ENCODE measurements at places on chromosomes 12 and 14.
A peak's percentile ranks its signal among the peaks of the same experiment; 100 is the strongest.

DNA sequence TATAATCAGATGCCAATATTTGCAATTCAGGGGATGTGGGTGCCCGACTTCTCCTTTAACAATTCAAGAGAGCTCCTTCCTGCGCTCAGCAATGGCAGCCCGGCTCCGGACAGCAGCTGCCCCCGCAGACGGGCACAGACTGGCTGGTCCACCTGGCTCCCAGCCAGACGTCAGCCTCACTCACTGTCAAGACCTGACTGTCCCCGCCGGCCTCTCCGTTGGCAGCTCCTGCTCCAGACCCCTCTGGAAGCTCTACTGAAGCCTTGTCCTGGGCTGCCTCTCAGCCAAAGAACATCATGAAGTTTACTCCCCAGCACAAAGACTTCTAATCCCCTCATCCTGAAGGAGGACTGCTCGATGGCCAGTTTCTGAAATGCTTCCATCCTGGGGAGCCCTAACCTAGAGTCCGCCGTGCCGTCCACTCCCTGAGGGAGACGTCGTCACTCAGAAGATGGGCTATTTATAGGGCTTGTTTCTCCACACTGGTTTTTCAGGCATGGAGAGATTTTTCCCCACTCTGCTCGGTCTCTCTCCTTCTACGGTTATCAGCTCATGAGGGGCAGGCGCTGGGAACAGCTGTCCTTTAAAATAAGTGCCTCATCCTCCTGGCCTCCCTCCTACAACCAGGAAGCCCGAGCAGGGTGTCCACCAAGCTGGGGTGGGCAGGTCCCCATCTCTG is 126.2 kb downstream of the RFLNA start:
- no peaks in the 10 kb centered on the region for H3K4me1 ChIP-seq
- DNase-seq = no peak
- H3K4me3 ChIP-seq = no peak overlapping the region

GRCh38 chr12:24565300-24565699 is 383.6 kb downstream of the BCAT1 start:
- DNase-seq = no peak
- peaks cover 22% of the 10 kb centered on the region for H3K4me1 ChIP-seq

- peak overlapping the region; percentile 72 for H3K27ac ChIP-seq
- peaks cover 4% of the 10 kb centered on the region for H3K36me3 ChIP-seq
- peaks cover 3% of the 10 kb centered on the region for H3K27me3 ChIP-seq
These were observed 2.7 kb upstream of the RABGGTA start for GRCh38 chr14:24274101-24274543.

- H3K4me1 ChIP-seq = no peaks in the 10 kb centered on the region
- no peaks in the 10 kb centered on the region for H3K36me3 ChIP-seq
- no peak overlapping the region for H3K27ac ChIP-seq
- H3K27me3 ChIP-seq = peaks cover 24% of the 10 kb centered on the region
- no peak overlapping the region for H3K4me3 ChIP-seq
- DNase-seq = no peak
These were observed 24.3 kb downstream of the PPM1H start for GRCh38 chr12:62910549-62911169.

DNA sequence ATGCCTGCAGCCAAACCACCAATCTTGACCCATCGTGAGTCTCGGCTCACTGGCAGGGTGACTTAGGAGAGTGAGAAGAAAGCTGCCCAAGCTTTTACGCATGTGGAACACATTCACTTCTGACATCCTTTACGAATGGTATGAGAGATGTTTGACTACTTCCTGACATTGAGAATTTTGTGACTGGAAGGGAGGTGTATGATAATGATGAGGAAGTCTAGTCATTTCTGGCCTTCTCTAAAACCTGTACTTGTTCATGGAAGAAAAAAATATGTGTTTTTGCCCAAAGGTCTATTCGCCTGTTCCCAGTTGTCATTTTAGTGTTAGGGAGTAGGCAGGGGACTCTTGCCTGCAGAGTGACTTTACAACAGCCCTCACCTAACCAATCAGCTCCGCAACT is 227.2 kb upstream of the ATP2B1 start:
- H3K4me1 ChIP-seq = peaks cover 23% of the 10 kb centered on the region
- no peak overlapping the region for H3K27ac ChIP-seq
- H3K27me3 ChIP-seq = no peaks in the 10 kb centered on the region
- no peak for DNase-seq
- peaks cover 5% of the 10 kb centered on the region for H3K36me3 ChIP-seq

GRCh38 chr14:89370381-89370780 is 46.7 kb downstream of the FOXN3 start:
- H3K4me3 ChIP-seq = no peak overlapping the region
- H3K27me3 ChIP-seq = no peaks in the 10 kb centered on the region
- peaks cover 17% of the 10 kb centered on the region for H3K4me1 ChIP-seq
- DNase-seq = no peak
- no peak overlapping the region for H3K27ac ChIP-seq

- H3K4me1 ChIP-seq = no peaks in the 10 kb centered on the region
- no peak for DNase-seq
- no peak overlapping the region for H3K4me3 ChIP-seq
- no peaks in the 10 kb centered on the region for H3K36me3 ChIP-seq
- H3K27ac ChIP-seq = no peak overlapping the region
- H3K27me3 ChIP-seq = no peaks in the 10 kb centered on the region
These were observed 55.2 kb upstream of the GNPNAT1 start for GRCh38 chr14:52846591-52846990.

DNA sequence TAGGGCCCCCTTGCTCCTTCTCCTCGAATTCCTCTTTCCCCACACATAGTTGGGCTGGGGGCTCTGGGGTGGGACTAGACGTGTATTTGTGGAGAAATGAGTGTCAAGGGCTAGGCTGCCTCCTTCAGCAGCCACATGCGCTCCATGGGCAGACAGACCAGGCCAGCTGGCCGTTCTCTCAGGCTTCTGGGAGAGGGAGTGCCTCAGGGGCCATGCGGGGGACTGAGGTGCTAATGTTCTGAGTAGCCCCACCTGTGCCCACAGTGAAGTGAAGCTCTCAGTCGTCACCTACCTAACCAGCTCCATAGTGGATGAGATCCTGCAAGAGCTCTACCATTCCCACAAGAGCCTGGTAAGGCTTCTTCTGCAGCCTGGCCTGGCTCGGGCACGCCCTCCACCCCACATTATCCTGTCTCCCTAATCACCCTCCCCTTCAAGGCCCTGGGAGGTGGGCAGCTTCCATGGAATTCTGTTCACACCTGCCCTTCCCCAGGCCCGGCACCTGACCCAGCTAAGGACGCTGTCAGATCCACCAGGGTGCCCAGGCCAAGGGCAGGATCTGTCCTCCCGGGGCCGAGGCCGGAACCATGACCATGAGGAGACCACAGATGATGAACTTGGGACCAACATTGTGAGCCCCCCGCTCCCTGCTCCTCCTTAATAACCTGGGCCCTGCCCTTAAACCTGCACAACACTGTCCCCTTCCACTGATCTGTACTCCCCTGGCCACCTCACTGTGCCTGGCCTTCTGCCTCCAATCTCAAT is 9.0 kb upstream of the CPNE6 start:
- no peak for DNase-seq
- peaks cover 2% of the 10 kb centered on the region for H3K4me1 ChIP-seq
- H3K27me3 ChIP-seq = peaks cover 1% of the 10 kb centered on the region
- no peak overlapping the region for H3K4me3 ChIP-seq
- no peak overlapping the region for H3K27ac ChIP-seq
- no peaks in the 10 kb centered on the region for H3K36me3 ChIP-seq

GRCh38 chr12:21813125-21813524 is 38.6 kb upstream of the KCNJ8 start:
- DNase-seq = no peak
- no peak overlapping the region for H3K27ac ChIP-seq
- no peaks in the 10 kb centered on the region for H3K36me3 ChIP-seq
- H3K27me3 ChIP-seq = no peaks in the 10 kb centered on the region

DNA sequence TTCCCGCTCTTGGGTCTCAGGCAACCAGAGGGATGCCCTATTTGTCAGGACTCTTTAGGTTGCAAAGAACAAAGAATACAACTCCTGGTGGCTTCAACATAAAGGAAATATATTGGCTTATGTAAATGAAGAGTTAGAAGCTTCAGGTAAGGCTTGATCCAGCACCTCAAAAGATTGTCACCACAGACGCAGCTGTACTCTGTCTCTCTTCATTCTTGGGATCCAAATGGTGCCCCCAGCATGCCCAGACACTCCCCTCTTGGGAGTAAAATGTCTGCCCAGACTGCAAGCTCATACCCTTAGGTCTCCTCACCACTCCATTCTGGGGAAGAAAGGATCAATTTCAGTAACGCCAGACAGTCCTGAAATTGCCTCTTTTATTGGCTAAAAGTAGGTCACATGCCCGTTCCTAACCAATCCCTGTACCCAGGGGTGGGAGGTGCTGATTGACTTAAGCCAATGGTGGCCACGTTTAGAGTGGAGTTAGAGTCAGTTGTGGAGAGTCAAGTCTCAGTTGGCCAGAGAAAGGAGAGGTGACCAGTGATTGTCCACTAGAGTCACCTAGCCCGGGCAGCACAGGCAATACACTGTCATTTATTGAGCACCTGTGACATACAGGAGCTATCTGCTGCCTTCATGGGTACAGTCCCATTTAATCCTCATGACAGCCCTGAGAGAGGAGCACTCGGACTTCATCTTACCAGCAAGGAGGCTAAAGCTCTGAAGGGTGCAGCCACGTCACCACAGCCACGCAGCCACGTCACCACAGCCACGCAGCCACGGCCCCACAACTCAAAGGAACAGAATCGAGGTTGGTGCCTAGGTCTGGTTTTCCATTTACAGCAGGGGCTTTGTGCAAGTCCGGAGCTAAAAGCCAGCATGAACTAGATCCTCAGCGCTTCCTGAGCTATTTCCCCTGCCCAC is 19.7 kb upstream of the BEGAIN start:
- no peak overlapping the region for H3K27ac ChIP-seq
- no peak overlapping the region for H3K4me3 ChIP-seq
- H3K4me1 ChIP-seq = no peaks in the 10 kb centered on the region

- peaks cover 89% of the 10 kb centered on the region for H3K27me3 ChIP-seq
- H3K4me1 ChIP-seq = peaks cover 37% of the 10 kb centered on the region
- DNase-seq = no peak
- H3K27ac ChIP-seq = no peak overlapping the region
- H3K36me3 ChIP-seq = no peaks in the 10 kb centered on the region
These were observed 3.6 kb upstream of the DNAJC22 start for GRCh38 chr12:49342914-49343731.

DNA sequence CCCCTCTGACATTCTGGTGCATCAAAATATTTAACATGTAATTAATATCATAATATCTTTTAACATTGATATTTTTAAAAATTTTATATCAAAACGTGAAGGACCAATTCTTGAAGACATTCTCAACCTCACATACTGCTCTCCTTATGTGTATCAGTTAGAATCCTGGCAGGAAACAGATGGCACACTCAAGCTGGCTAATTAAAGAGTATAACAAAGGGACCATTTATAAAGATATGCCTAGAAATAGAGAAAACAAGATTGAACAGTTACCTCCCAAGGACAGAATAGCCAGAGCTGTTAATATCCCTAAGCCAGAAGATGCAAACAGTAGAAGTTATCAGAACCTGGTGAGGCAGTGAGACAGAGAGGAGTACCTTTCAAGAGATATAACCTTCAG is 368.7 kb downstream of the NELL2 start:
- H3K36me3 ChIP-seq = no peaks in the 10 kb centered on the region
- DNase-seq = no peak
- H3K4me1 ChIP-seq = no peaks in the 10 kb centered on the region
- H3K4me3 ChIP-seq = no peak overlapping the region

DNA sequence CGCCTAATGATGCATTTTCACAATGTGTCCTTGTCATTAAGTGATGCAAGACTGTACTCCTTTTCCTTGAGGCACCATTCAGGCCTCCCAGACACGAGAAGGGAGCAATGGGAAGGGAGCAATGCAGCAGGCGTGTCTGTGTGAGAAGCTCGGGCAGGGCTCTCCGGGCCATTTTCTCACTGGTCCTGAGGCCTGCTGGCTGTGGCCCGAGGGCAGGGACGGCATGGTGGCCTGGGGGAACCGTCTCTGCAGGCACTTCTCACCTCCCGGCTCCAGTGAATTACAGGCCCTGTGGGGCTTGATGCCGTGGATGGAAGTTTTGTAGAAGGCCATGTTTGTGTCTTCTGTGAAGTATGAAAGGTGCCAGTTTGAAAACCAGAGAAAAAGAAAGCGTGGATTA is 71.0 kb downstream of the ADGRD1 start:
- H3K4me3 ChIP-seq = no peak overlapping the region
- H3K27ac ChIP-seq = no peak overlapping the region
- no peaks in the 10 kb centered on the region for H3K36me3 ChIP-seq
- DNase-seq = no peak
- no peaks in the 10 kb centered on the region for H3K4me1 ChIP-seq

Measured in activated CD4-positive, alpha-beta memory T cell treated with anti-CD3 and anti-CD28 coated beads, Interleukin-2, amount 10 ng/mL, durations not matched to agents 7 days and 5 days (primary cell).